ENCODE measurements at places on chromosomes 2 and 18.

- no peak for DNase-seq
Measured at GRCh38 chr18:54871231-54871630, 43.0 kb downstream of the RAB27B start.

DNA sequence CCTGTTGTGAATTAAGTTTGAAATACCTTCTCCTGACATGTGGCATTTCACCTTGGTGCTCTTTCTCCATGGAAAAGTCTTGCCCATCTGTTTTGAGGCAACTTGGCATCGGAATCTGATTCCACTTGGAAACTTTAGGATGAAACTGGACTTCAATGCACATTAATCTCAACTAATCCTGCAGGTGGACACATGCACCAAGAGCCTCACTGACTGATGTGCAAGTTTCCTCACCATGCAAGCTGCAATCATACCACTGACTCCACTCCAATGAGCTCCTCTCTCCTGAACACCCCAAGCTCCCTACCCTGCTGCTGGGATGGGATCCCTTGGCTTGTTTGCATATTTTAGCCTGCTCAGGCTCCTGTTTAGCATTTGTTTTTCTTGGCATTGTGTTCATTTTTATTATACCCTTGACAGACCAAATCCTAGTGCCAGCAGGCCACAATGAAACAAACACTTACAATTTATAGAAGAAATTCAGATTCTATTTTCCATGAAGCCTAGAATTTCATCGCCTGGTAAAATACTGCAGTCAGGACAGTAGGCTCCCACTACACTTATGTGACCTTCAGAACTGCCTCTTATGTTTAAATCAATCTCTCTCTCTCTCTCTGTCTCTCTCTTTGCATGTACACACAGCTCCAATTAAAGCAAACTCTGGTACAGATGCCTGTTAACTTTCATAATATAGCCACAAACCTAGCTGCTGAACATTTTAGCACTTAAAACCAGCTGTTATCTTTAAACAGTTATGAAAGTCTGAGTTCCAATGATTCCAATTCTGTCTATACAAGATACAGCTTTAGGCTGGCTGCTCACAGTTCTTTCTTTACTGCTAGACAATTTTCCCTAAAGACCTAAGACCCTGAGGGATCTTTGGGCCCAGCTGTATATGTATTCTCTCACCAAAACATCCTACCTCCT is 141.5 kb downstream of the OSR1 start:
- no peak for DNase-seq

GRCh38 chr2:112727276-112728028 is 6.6 kb downstream of the NT5DC4 start:
- DNase-seq = no peak

GRCh38 chr18:44799382-44799906 is 118.8 kb downstream of the SETBP1 start:
- DNase-seq = peak; percentile 66

GRCh38 chr2:108388045-108388444 is 10.3 kb downstream of the SULT1C4 start:
- DNase-seq = no peak

Measured in activated CD4-positive, alpha-beta T cell treated with anti-CD3 and anti-CD28 coated beads, Interleukin-10, Interleukin-2, amounts not matched to agents 100 ng/mL and 50 ng/mL, durations not matched to agents 16 hours and 8 hours (primary cell).